ENCODE measurements at places on chromosomes 6 and 20. TPM values are rescaled to one million over a fixed set of nuclear protein-coding genes. Genes with fewer than 3 reads are reported as not detected.

The BTNL2 gene
- total RNA-seq: not detected

The C4A gene
- total RNA-seq: 0.52 TPM

The SERINC1 gene
- 102 TPM for total RNA-seq

The GJA1 gene
- total RNA-seq: 187 TPM

The IL20RA gene
- 0.26 TPM for total RNA-seq

The RNGTT gene
- 9.5 TPM for total RNA-seq

The GLP1R gene
- total RNA-seq: not detected

The IRAK1BP1 gene
- 4.6 TPM for total RNA-seq

The PCK1 gene
- total RNA-seq: not detected

The CD2AP gene
- 13.8 TPM for total RNA-seq

The TDP2 gene
- 14.3 TPM for total RNA-seq

The RHAG gene
- total RNA-seq: not detected

The NOX3 gene
- total RNA-seq: not detected

The SRSF12 gene
- total RNA-seq: 1.0 TPM

The CFB gene
- total RNA-seq: 10.7 TPM

The SLC25A27 gene
- total RNA-seq: 7.9 TPM

The LY6G6C gene
- not detected for total RNA-seq

The SLC22A16 gene
- not detected for total RNA-seq

The ERMARD gene
- total RNA-seq: 13.2 TPM

The LPIN3 gene
- total RNA-seq: 3.4 TPM

The CD24 gene
- 6.5 TPM for total RNA-seq

The LAMA2 gene
- total RNA-seq: 54.9 TPM

The HS3ST5 gene
- total RNA-seq: under 0.01 TPM

The LTB gene
- total RNA-seq: not detected

The PLA2G7 gene
- total RNA-seq: 0.13 TPM

The MAP1LC3A gene
- 52.6 TPM for total RNA-seq

The SNPH gene
- 8.1 TPM for total RNA-seq

The MAS1 gene
- not detected for total RNA-seq

The GSTA2 gene
- not detected for total RNA-seq

The CTAGE9 gene
- not detected for total RNA-seq

The TRIM31 gene
- not detected for total RNA-seq

The TINAG gene
- not detected for total RNA-seq

The CNR1 gene
- total RNA-seq: not detected

The GINS1 gene
- total RNA-seq: 12.9 TPM

The RNF182 gene
- 5.3 TPM for total RNA-seq

The LINC00237 gene
- total RNA-seq: not detected

The BACH2 gene
- 0.78 TPM for total RNA-seq

The CLDN20 gene
- not detected for total RNA-seq

The HLA-DMA gene
- 1.0 TPM for total RNA-seq

The LGSN gene
- total RNA-seq: not detected

The ZNF184 gene
- 6.6 TPM for total RNA-seq

The RIPPLY2 gene
- not detected for total RNA-seq

The PDE10A gene
- 44.2 TPM for total RNA-seq

The PRKN gene
- total RNA-seq: 3.8 TPM

The PSMB1 gene
- total RNA-seq: 407 TPM

The AGPAT1 gene
- total RNA-seq: 78.7 TPM

The PRR18 gene
- not detected for total RNA-seq

The HLA-DOA gene
- 0.16 TPM for total RNA-seq

The HDGFL1 gene
- not detected for total RNA-seq

The PTK7 gene
- 240 TPM for total RNA-seq

The PACRG gene
- total RNA-seq: not detected

The MYBL2 gene
- total RNA-seq: 32.3 TPM

The SMLR1 gene
- total RNA-seq: not detected

The LY6G5C gene
- 1.4 TPM for total RNA-seq

The TBXT gene
- not detected for total RNA-seq

The DLL1 gene
- total RNA-seq: 5.9 TPM
